Erythroblast (primary cell): ENCODE measurements at places on chromosomes 6 and 20.

DNA sequence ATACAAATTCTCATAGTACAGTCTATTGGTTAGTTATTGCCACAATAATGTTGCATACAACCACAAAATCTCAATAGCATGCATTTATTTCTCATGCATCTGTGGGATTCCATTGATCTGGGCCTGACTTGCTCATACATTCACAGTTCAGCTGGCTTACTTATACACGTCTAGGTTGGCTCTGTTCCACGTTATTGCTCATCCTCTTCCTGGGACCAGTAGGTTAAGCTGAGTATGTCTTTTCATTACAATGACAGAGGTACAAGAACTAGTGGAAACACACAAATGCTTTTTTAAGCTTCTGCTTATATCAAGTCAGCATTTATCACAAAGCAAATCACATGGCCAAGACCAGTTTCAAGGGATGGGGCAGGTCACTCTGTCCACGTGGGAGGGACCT is 485.3 kb upstream of the BTBD3 start:
- DNase-seq = no peak

- no peak for DNase-seq
Observed at GRCh38 chr6:3899061-3899460, 49.9 kb downstream of the FAM50B start.

- DNase-seq = no peak
Observed at GRCh38 chr20:8231038-8231437, 99.0 kb downstream of the PLCB1 start.

- peak; percentile 27 for DNase-seq
Observed at GRCh38 chr6:90397929-90398674, 101.5 kb upstream of the BACH2 start.

DNA sequence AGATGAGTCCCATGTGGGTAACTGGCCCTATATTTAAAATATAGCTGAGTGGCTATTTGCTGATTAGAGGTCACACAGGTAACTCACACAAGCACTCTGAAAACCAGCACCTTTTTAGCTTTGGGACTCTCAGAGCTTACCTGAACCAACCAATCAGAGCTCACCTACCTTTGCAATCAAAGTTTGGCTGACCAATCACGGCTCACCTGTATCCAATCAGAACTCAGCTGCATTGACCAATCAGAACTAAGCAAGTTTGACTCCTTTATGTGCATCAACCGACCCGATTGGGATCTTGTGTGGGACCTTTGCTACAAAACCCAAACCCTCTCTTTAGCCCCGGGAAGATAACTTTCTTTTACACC is 106.8 kb upstream of the NXT1 start:
- no peak for DNase-seq

DNA sequence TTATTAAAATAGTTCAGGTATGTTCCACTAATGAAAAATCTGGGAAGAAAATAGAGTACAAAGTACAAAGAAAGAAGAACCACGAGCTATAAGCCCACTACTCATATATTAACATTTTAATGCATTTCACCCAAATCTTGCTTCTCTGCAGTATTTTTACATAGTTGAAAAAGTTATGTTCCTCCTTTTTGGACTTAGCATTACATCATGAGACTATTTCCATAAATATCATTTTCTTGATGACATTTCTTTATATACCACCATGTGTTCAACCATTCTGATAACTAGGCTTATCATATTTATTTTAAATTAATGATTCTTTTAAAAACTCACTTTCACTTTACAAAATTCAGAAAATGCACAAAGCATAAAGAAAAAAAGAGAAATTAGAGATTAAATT is 3.0 kb downstream of the IPCEF1 start:
- DNase-seq = no peak

DNA sequence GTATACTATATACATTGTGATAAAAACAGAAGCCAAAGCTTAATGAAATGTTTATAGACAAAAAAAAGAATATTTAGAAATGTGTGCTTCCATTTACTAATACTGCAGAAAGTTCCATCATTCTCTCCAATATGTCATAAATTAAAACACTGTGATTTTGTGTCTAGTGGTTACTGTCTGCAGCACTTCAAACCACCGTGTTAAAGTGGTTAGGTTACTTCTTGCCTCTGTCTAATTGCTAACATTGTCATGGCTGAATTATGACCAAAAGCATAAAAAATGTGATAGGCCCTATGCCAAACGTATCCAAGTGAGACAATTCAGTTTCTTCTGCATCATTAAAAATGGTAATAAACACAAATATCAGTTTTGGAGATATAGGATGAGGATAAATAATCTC is 52.7 kb upstream of the CST5 start:
- no peak for DNase-seq

DNA sequence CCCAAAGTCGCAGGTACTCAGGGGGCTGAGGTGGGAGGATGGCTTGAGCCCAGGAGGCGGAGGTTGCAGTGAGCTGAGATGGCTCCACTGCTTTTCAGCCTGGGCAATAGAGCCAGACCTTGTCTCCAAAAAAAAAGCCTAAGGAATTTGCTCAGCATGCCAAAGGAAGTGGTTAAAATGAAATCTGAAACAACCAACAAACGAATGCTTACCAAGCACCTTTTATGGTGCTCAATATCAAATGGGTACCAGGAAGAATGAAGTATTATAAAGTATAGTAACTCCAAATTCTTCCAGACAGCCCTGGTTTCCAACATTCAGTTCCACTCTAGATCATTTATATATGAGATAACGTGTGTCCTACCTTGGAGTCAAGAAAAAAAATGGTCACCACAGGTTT is 14.0 kb downstream of the GMDS start:
- no peak for DNase-seq

GRCh38 chr6:30883685-30884520 is at the start of gene DDR1:
Gene DDR1, plus strand, starts transcription at chr6:30884519. Its CDS starts 4,211 bp downstream, at chr6:30888730.
- peak; percentile 20 for DNase-seq

GRCh38 chr6:31897612-31898382 is at the start of gene EHMT2:
Gene EHMT2, minus strand, starts transcription at chr6:31897698. Its CDS starts 21 bp downstream, at chr6:31897677.
- peak; percentile 89 for DNase-seq

DNA sequence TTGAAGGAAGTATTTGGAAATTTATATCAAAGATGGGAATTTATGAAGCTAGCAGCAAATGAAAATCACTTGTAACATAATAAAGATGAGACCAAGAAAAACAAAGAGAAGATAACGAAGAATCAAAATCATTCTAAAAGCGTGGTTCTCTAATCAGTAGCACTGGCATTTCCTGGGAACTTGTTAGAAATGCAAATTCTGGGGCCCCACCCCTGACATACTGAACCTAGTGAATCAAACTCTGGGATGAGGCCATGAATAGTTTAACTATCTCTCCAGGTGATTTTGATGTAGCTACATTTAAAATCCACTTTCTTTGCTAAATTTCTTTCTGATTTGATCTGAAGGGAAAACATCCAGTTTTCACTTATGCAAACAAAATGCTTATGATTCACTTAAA is 1075.6 kb downstream of the HACE1 start:
- DNase-seq = no peak

DNA sequence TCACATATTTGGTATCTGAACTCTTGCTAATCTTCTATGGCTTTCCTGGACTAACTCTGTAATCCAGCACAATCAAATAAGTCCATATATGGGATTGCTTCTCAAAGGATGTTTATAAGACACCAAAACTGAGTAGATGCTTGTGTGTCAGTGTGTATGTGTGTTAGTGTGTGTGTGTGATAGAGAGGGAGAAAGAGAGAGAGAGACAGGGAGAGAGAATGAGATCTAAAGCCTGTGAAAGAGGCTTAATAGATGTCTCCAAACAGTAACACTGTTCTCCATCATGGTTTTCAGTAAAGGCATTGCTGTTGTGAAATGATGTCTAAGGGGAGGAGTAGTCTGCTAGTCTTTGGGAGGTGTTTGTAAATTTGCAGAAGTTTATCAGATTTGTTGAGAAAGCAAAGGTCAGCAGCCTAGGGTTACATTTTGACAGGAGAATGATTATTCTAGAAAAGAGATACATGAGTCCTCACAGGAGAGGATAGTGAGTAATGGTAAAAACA is 73.9 kb upstream of the MLIP start:
- no peak for DNase-seq

- no peak for DNase-seq
Observed at GRCh38 chr6:163335671-163336545, 78.6 kb upstream of the QKI start.

DNA sequence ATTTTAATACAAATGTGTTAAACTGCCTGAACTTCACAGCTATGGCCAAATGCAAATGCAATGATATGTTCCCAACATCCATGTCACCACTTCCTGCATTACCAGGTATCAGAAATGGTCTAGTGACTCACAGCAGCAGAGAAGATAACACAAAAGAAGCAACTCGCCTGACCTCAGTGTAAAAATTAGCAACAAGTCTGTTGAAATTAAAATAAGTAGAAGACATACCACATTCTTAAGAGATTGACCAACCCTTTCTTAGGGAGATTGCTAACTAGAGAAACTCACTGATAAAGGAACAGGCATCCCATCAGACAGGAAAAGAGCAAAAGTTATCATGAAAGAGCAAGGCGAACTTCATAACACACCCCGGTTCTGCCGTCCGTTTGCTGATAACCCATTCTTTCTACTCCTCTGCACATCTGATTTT is 45.1 kb downstream of the RNASET2 start:
- peak; percentile 8 for DNase-seq

DNA sequence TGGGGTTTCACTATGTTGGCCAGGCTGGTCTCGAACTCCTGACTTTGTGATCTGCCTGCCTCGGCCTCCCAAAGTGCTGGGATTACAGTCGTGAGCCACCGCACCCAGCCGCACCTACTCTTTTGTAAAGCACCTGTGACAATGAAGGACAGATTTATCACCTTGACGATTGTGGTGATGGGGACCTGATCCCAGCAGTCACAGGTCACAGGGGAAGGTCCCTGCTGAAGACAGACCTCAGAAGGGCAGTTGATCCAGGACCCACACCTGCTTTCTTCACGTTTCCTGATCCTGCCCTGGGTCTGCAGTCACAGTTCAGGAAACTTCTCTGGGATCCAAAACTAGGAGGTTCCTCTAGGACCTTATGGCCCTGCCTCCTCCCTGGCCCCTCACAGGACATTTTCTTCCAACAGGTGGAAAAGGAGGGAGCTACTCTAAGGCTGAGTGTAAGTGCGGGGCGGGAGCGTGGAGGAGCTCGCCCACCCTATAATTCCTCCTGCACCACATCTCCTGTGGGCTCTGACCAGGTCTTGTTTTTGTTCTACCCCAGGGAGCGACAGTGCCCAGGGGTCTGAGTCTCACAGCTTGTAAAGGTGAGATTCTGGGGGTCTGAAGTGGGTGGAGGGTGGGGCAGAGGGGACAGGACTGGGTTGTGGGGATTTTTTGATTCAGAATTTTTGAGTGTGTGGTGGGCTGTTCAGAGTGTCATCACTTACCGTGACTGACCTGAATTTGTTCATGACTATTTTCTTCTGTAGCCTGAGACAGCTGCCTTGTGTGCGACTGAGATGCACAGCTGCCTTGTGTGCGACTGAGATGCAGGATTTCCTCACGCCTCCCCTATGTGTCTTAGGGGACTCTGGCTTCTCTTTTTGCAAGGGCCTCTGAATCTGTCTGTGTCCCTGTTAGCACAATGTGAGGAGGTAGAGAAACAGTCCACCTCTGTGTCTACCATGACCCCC is 3.0 kb downstream of the HLA-E start:
- DNase-seq = no peak
